BE2C (cell line): ENCODE measurements at places on chromosomes 12 and 14.

DNA sequence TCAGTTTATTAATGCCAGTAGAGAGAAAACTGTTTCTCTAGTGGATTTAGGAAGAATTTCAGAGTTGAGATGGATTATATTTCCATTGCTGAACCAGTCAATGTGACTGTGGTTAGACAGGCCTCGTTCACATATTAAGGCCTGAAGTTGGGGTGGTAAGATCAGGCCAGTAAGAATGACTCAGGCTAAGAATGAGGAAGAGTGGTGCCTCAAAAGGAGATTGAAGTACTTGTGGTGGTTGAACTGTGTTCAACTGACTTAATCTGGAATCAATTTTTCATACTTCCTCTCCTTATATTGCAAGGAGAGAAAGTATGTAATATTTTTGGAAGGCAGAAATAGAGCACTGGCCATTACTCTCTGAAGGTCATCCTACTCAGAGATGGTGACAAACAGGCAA is 37.8 kb upstream of the ATF7IP start:
- no peak for DNase-seq

DNA sequence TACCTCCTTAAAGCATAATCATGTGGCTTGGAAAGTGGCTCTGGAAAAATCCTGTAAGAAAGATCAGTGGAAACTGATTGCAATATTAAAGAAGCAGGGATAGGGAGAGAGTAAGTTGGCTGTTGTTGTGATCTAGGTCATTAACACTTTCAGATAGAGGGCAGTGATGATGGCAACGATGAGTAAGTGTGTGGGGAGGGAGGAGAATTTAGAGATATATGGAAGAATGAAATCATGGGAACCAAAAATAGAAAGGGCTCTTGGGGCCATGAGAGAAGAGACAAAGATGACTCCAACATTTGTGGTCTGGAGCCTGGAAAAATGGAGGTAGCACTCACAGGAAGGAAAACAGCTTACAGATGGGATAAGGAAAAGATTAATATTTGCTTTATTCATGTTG is 23.3 kb downstream of the SNRPF start:
- no peak for DNase-seq

DNA sequence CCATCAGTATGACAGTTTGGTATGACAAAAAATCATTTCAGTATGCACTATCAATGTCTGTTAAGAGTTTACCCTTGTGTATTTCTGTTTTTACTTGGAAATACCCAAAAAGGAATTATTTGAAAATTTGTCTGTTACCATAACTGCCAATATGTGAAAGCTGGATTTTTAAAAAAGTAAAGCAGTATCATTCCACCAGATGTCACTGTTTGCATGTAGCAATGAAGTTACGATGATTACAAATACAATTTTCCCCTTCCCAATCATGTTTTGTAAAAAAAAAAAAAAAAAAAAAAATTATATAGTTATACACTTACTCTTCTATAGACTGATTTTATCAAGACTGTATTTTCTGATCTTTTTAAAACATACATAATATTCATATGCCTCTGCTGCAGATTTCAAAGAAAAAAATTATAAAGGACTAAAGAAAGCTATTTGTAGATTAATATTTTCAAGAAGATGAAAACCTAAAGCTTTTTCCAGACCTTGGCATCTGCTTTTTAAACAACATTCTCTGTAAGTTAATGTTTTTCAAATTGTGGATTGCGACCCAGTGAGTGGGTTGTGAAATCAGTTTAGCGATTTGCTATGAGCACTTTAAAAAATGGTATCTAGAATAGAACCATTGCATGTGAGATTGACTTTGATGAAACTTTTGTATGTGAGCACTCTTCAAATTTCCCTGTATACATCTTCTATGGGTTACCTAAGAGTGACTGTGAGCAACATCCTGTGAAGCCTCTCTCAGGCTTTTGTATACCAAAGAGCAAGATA is 114.2 kb downstream of the TTC6 start:
- no peak for DNase-seq

GRCh38 chr14:97539411-97539795 is 742.2 kb downstream of the VRK1 start:
- no peak for DNase-seq

DNA sequence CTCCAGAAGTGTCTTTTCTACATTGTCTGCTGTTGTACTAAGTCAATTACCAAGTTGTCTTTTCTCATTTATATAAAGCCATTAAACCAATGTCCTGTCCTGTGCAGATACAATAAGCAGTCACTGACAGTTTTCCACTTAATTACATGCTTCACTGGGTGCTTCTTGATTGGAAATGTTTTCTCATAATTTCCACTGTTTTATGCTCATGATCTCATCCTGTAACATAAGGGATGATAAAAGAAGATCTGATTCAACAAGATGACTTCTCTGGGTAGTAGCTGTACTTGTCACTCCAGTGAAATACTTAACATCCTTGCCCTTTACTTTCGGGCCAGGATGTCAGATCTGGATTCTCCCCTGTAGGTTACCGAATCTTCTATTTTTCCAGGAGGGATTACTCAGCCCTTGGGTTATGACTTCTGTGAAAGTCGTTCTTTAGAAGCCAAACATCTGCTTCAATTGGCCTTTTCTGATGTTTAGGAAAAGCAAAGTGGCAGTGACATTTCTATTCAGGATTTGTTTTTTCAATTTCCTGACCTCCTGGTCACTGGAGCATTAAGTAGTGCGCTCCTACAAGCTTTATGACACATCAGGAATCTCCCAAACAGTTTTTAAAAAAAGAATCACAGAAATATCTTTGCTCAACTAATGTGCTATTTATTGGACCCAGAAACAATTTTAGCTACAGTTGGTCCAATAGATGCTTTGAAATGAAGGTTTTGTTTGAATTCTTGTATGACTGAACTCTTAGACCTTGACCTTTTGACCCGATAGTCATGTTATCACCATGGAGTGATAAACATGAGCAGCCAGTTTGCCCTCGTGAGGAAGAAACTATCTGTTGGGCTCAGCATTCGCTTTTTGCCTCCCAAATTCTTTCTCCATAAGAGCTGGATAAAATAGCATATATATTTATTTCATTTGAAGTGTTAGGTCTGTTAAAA is 234.5 kb upstream of the SSTR1 start:
- no peak for DNase-seq

DNA sequence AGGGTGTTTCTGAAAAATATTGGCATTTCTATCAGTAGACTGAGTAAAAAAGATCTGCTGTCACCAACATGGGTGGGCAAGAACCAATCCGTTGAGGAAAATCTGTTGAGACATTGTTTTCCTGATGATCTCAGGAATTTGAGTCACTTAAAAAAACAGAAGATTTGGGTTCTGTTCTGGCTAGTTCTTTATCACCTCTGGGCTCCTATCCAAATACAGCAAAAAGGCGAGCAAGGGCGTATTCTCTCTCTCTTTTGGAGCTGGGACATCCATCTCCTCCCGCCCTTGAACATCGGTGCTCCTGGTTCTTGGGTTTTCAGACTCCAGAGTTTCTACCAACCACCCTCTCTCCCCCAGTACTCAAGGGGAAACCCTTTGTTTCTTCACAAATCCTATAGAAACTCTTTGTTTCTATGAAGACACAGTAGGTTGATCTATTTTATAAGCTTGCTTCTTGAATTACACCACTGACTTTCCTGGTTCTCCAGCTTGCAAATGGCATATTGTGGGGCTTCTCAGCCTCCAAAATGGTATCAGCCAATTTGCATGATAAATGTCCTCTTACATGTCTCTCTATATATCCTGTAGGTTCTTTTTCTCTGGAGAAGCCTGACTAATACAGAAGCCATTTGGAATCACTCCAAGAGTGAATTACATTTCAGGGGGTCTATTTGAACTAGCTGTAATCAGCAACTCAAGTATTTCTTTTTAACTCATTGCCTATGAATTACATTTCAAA is 263.9 kb upstream of the TMTC1 start:
- DNase-seq: no peak

GRCh38 chr14:96069421-96069820 is 30.3 kb downstream of the C14orf132 start:
- no peak for DNase-seq

DNA sequence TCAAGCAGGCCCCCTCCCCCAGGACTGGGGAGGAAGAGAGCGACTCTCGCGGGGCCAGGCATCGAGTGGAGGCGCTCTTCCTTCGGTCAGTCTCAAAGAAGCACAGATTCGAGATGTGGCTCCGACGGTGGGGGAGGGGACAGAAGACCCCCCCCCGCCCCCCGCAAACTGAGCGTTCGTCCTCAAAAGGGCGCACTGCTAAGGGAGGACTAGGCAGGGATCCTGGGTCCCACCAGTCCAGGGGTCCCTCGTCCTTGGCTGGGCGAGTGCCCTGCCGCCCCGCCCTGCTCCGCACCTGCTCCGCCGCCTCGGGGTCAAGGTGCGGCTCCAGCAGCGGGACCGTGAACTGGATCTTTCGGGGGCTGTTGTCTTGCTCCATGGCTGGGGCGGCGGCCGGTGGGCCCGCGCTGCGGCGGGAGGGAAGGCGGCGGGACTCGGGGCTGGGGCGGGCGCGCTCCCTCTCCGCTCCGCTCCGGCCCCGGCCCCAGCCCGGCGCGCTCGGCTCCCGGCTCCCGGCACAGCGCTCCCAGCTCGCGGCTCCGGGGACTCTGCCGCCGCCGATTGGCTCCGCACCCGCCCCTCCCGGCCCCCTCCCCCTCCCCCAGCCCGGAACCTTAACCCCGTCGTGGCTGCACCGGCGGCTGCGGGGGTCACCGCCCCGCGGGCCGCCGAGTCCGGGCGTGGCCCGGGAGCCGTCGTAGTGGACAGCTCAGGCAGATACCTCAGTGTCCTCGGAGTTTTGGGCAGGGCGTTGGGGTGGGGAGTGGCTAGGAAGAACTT is at the start of gene PPP1R1A:
PPP1R1A (minus strand) TSS at position 550 of the 780 bp plus-strand sequence; CDS start at position 379, 171 bp downstream.
- no peak for DNase-seq
